ENCODE measurements at places on chromosomes 1 and 21.

- H3K4me1 ChIP-seq = peaks cover 4% of the 10 kb centered on the region
- no peak overlapping the region for H3K4me3 ChIP-seq
- DNase-seq = no peak
- H3K27ac ChIP-seq = no peak overlapping the region
Measured at GRCh38 chr1:31791131-31791858, 24.5 kb downstream of the SPOCD1 start.

DNA sequence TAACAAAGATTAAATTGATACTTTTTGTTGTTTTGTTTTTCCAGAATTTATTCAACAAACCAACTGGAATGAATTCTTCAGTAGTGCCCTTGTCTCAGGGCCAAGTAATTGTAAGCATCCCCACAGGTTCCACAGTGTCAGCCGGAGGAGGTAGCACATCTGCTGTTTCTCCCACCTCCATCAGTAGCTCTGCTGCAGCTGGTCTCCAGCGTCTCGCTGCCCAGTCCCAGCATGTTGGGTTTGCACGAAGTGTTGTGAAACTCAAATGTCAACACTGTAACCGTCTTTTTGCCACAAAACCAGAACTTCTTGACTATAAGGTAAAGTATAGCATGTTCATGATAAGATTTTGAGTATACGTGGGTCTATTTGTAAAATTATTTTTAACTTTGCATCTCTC is 118.5 kb downstream of the ZMYM4 start:
- H3K27ac ChIP-seq = no peak overlapping the region
- no peak overlapping the region for H3K4me3 ChIP-seq
- H3K4me1 ChIP-seq = no peaks in the 10 kb centered on the region

GRCh38 chr1:207933205-207933800 is 22.4 kb upstream of the CD34 start:
- no peaks in the 10 kb centered on the region for H3K27me3 ChIP-seq
- DNase-seq = no peak
- no peaks in the 10 kb centered on the region for H3K36me3 ChIP-seq
- no peaks in the 10 kb centered on the region for H3K4me1 ChIP-seq

GRCh38 chr1:203325418-203326091 is 20.2 kb downstream of the BTG2 start:
- peak overlapping the region; percentile 26 for H3K4me3 ChIP-seq
- no peak for DNase-seq
- no peaks in the 10 kb centered on the region for H3K27me3 ChIP-seq
- H3K4me1 ChIP-seq = peaks cover 70% of the 10 kb centered on the region

GRCh38 chr21:33753886-33754285 is 111.6 kb downstream of the ITSN1 start:
- no peak overlapping the region for H3K27ac ChIP-seq
- no peaks in the 10 kb centered on the region for H3K4me1 ChIP-seq
- no peaks in the 10 kb centered on the region for H3K27me3 ChIP-seq
- no peak overlapping the region for H3K4me3 ChIP-seq

- peaks cover 25% of the 10 kb centered on the region for H3K27me3 ChIP-seq
- H3K36me3 ChIP-seq = no peaks in the 10 kb centered on the region
- H3K27ac ChIP-seq = no peak overlapping the region
- no peak for DNase-seq
Measured at GRCh38 chr1:10865518-10866320, 69.3 kb upstream of the CASZ1 start.
